ENCODE measurements at places on chromosomes 2 and 18. TPM values are rescaled to one million over a fixed set of nuclear protein-coding genes. Genes with fewer than 3 reads are reported as not detected.
A peak's percentile ranks its signal among the peaks of the same experiment; 100 is the strongest.

MARCO gene
- total RNA-seq: 122 TPM

POU3F3 gene
- total RNA-seq: not detected

CTAGE1 gene
- total RNA-seq: not detected

AMMECR1L gene
- total RNA-seq: 13.6 TPM

DSG1 gene
- not detected for total RNA-seq

CSRNP3 gene
- 5.5 TPM for total RNA-seq

MOGAT1 gene
- total RNA-seq: 0.26 TPM

IL1R1 gene
- 224 TPM for total RNA-seq

CNTNAP5 gene
- total RNA-seq: not detected

UBXN2A gene
- total RNA-seq: 13.4 TPM

DQX1 gene
- 0.26 TPM for total RNA-seq

ABHD1 gene
- not detected for total RNA-seq

GRCh38 chr2:69216535-69217332 lies 170.3 kb downstream of the GFPT1 start:
- H3K4me3 ChIP-seq: no peak overlapping the region
- peaks cover 12% of the 10 kb centered on the region for H3K4me1 ChIP-seq
- H3K27me3 ChIP-seq: no peaks in the 10 kb centered on the region
- no peak overlapping the region for H3K27ac ChIP-seq
- peak; percentile 60 for DNase-seq
- H3K36me3 ChIP-seq: no peaks in the 10 kb centered on the region

DNA sequence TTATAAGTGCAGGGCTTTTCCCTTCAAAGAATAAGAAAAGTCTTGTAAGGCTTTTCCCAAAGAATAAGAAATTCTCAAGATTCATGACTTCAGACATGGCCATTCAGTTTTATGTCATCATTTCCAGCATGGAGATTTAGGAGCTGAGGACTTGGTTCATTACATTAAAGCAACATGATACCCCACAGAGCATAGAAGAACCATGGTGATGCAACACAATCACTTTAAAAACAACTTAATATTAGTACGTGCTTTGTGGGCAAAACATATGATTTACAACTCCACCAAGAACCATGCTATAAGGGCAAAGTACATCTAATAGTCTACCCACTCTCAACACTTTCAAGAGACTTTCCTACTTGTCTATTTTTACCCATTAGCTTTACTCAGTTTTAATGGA lies 214.4 kb downstream of the SRBD1 start:
- H3K4me3 ChIP-seq: no peak overlapping the region
- no peaks in the 10 kb centered on the region for H3K4me1 ChIP-seq
- no peak overlapping the region for H3K27ac ChIP-seq
- DNase-seq: no peak

DNA sequence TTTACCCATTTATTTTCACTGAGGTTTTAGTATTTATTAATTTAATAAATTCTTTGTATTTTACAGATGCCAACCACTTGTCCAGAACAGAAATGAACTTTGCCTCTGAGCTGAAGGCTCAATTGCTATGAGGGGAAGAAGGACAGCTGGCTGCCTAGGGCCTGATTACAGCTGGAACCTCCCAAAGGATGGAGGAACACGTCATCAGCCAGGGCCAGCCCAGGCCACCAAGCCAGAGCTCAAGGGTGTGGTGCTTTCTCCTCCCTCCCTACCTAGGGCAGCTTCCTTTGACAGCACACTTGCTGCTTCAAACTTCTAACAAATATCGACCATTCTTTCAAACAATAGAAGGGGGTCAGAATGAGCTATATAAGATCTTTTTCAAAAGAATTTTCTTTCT lies 19.7 kb upstream of the RIOK3 start:
- no peak overlapping the region for H3K4me3 ChIP-seq
- H3K27me3 ChIP-seq: no peaks in the 10 kb centered on the region
- H3K27ac ChIP-seq: no peak overlapping the region
- DNase-seq: no peak
- H3K36me3 ChIP-seq: no peaks in the 10 kb centered on the region

GRCh38 chr18:45386041-45386655 lies 229.1 kb upstream of the SLC14A2 start:
- H3K27ac ChIP-seq: no peak overlapping the region
- no peak for DNase-seq
- no peaks in the 10 kb centered on the region for H3K27me3 ChIP-seq
- H3K4me1 ChIP-seq: no peaks in the 10 kb centered on the region
- H3K4me3 ChIP-seq: no peak overlapping the region

GRCh38 chr2:219142329-219142728 lies 18.3 kb downstream of the NHEJ1 start:
- no peak for DNase-seq
- H3K27ac ChIP-seq: no peak overlapping the region
- H3K27me3 ChIP-seq: no peaks in the 10 kb centered on the region
- H3K4me3 ChIP-seq: no peak overlapping the region
- no peaks in the 10 kb centered on the region for H3K4me1 ChIP-seq
- H3K36me3 ChIP-seq: no peaks in the 10 kb centered on the region

GRCh38 chr2:162458240-162458639 lies 114.3 kb downstream of the GCA start:
- no peaks in the 10 kb centered on the region for H3K4me1 ChIP-seq
- no peak overlapping the region for H3K27ac ChIP-seq
- H3K36me3 ChIP-seq: no peaks in the 10 kb centered on the region
- no peak for DNase-seq
- no peak overlapping the region for H3K4me3 ChIP-seq
- no peaks in the 10 kb centered on the region for H3K27me3 ChIP-seq

DNA sequence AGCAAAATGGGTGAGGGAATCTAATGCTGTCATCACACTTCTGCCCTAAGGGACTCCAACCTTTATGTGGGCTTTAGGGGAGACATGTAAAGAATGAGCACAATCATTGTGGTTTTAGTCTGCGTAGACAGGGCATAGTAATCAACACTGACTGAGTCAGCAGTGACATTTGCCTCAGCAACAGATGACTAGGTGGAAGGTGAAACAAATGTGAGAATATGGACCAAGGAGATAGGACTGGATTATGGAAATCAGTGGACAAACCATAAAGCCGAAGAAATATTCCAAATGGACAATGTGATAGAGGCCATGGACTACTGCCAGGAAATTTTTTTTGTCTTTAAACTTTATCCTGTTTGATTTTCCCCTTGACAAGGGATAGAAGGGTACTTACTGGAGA lies 83.9 kb downstream of the PDK1 start:
- H3K4me1 ChIP-seq: peaks cover 3% of the 10 kb centered on the region
- H3K27me3 ChIP-seq: no peaks in the 10 kb centered on the region
- no peak overlapping the region for H3K27ac ChIP-seq

DNA sequence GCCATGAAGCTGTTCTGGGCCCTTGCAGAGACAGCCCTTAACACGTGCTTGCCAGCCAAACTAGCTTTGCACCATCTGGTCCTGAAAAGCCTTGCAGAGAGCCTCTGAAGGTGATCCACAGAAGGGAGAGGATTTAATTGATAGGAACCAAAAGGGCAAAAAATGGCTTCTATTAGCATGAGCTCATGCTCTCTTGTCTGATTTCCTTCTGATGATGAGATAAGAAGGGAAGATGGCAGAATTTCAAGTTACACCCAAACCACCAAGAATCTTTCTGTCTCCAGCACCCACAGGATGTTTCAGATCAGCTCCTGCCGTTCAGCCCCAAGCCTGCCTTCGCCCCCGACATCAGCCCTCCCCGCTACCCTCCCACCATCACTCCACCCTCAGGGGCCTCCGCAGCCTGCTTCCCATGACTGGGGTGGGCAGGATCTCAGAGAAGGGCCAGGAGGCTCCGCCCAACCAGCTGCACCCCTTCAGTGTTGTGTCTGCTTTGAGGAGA lies 23.4 kb upstream of the GLI2 start:
- no peak overlapping the region for H3K27ac ChIP-seq
- H3K4me3 ChIP-seq: no peak overlapping the region
- no peaks in the 10 kb centered on the region for H3K4me1 ChIP-seq
- H3K36me3 ChIP-seq: no peaks in the 10 kb centered on the region
- H3K27me3 ChIP-seq: peaks cover 44% of the 10 kb centered on the region
- DNase-seq: no peak

- no peak overlapping the region for H3K27ac ChIP-seq
- no peak for DNase-seq
- no peaks in the 10 kb centered on the region for H3K4me1 ChIP-seq
- no peaks in the 10 kb centered on the region for H3K27me3 ChIP-seq
- no peaks in the 10 kb centered on the region for H3K36me3 ChIP-seq
Observed at GRCh38 chr2:170090229-170090628, 87.7 kb upstream of the MYO3B start.

DNA sequence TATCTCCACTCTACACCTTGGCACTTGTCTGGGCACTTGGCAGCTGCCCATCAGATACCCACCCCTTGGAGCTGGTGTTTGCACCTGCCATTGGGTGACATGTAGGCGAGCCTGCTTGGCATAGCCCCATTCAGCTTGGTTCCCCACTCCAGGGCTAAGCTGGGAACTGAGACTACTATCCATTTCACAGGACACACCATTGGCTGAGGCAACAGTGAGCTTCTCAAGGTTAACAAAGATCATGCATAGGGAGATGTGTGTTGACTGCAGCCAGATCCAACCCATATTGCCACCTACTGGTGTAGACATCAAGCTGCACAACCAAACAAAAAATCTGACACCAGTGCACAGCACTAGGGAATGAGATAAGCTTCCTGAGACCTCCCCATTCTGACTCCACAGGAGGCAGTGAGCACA lies 1389.8 kb upstream of the TMEFF2 start:
- no peaks in the 10 kb centered on the region for H3K27me3 ChIP-seq
- no peak for DNase-seq
- H3K27ac ChIP-seq: no peak overlapping the region
- H3K36me3 ChIP-seq: no peaks in the 10 kb centered on the region
- no peaks in the 10 kb centered on the region for H3K4me1 ChIP-seq
- no peak overlapping the region for H3K4me3 ChIP-seq

DNA sequence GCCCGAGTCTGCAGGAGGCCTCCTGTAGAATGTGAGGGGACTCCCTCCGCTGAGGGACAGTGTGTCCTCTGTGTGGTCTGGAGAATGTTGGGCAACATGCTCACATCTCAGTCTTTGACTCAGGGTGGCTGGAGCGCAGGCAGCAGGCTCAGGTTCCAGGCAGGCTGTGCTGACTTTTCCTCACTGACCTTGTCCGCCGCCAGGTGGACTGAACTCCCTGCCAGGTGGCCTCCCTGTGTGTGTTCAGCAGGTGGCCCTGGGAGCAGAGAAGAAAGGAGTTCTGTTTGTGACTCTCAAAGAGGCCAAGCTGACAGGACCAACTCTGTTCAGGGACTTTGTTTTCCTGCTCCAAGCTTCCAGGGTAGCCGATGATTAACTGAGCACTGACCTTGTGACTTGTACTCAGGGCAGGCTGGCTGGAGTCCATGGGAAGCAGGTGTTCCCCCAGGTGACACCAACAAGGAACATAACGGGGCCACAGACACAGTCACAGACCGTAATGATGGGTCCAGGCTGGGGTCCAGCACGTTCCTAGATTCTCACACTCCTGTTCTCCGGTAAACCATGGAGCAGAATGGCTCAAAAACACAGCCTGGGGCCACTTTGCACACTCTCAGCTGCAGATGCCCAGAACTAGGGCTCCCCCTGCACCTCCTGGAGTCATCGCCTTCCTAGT lies 439.8 kb downstream of the RNF144A start:
- no peak overlapping the region for H3K27ac ChIP-seq
- no peak overlapping the region for H3K4me3 ChIP-seq
- no peaks in the 10 kb centered on the region for H3K4me1 ChIP-seq
- no peaks in the 10 kb centered on the region for H3K27me3 ChIP-seq
- no peak for DNase-seq
- no peaks in the 10 kb centered on the region for H3K36me3 ChIP-seq

DNA sequence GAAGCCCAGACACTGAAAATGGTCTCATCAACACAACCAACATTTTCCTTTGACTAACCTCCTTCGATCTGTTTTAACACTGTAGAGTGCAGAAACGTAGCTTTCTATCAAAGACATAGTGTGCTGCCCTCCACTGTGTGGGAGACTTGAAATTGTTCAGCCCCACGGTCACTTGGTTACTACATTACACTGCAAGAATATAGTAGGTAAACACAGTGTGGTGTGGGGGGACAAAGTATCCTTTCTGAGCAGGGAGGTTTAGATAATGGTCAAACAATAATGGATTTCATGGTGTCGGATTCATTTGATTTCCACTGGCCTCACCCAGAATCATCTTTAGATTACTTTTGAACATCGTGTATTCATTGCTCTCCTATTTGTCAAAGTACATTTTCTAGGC lies 181.0 kb downstream of the ERBB4 start:
- no peak overlapping the region for H3K27ac ChIP-seq
- no peaks in the 10 kb centered on the region for H3K4me1 ChIP-seq

DNA sequence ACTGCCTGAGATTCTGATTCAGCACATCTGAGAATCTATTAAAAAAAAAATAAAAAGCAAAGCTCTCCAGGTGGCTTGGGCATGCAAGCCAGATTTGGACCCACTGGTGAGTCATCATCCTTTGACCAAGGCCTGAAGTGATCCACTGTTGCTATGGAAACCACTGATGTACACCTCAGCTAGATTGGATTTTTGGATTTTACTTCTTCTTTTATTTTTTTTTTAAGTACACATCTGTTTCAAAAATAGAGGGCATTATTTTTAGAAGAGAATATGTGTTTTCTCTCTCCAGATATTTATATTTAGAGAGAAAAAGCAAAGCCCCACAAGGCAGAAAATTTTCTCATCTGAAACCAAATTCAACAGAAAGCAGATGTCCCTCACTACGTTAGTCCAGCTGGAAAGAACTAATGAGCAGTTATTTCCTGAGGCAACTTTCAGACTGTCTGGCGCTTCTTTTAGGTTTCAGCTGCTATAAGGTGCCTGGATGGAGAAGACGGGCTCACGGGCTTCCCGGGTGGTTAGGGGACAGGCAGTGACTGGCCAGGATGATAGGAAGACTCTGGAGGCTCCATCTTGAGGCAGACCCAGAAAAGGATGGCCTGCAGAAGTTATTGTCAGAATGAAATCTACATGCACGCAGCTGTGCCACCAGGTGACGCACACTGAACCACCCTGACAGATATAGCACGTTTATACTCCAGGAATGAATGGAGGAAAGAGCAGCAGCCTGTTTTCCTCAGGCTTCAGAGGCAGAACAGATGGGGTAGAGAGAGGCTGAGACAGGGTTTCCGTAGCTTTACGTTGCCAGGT lies 50.5 kb downstream of the MRPL35 start:
- H3K4me1 ChIP-seq: no peaks in the 10 kb centered on the region
- H3K4me3 ChIP-seq: no peak overlapping the region
- DNase-seq: no peak
- H3K27ac ChIP-seq: no peak overlapping the region

- no peaks in the 10 kb centered on the region for H3K36me3 ChIP-seq
- peak overlapping the region; percentile 82 for H3K27ac ChIP-seq
- no peak for DNase-seq
- no peaks in the 10 kb centered on the region for H3K27me3 ChIP-seq
Observed at GRCh38 chr2:217930761-217931563, 71.8 kb downstream of the TNS1 start.

- H3K4me3 ChIP-seq: no peak overlapping the region
- peaks cover 5% of the 10 kb centered on the region for H3K4me1 ChIP-seq
Observed at GRCh38 chr2:237440819-237441281, 26.9 kb upstream of the COL6A3 start.
